Activated T-cell treated with anti-CD3 and anti-CD28 coated beads for 1 hour (primary cell): ENCODE measurements at places on chromosomes 2 and 18.

- DNase-seq, result no peak
These were observed 51.3 kb upstream of the CD302 start for GRCh38 chr2:159849160-159849813.

DNA sequence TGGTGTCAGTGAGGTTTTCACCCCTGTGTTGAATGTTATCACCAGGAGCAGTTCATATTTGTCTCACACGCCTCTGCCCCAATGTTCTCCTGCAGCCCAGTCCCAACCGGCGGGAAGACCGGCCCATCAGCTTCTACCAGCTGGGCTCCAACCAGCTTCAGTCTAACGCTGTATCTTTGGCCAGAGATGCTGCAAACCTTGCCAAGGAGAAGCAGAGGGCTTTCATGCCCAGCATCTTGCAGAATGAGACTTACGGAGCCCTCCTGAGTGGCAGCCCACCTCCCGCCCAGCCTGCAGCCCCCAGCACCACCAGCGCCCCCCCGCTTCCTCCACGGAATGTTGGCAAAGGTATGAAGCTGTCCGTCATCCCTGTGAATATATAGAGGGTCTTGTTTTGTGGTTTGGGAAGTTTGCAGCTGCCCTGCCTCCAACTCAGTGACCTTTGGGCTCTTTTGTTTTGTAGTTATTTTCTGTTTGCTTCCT lies 35.1 kb downstream of the ITGB1BP1 start:
- no peak for DNase-seq

DNA sequence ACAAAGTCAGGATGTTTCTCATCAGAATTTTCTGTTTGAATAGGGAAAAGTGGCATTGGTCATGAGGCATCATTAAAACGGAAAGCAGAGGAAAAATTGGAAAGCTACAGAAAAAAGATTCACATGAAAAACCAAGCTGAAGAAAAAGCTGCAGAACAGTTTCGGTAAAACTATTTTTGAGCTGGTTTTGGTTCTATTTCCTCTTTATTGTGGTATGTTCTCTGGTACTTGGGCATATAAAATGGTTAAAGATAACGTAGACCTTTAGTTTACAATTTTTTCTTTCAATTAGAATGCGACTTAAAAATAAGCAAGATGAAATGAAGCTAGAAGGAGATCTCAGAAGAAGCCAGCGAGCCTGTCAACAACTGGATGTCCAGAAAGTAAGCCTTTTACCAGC lies 7.6 kb downstream of the GPATCH11 start:
- no peak for DNase-seq

- DNase-seq, result no peak
These were observed 18.4 kb upstream of the PRLH start for GRCh38 chr2:237547841-237548416.

GRCh38 chr2:120613742-120614571 lies 121.7 kb upstream of the GLI2 start:
- DNase-seq, result no peak

- no peak for DNase-seq
These were observed 1.2 kb upstream of the CHRND start for GRCh38 chr2:232524771-232525170.

- DNase-seq, result no peak
These were observed 70.0 kb downstream of the EXOC6B start for GRCh38 chr2:72755647-72756423.
